ENCODE measurements at places on chromosomes 1 and 21. TPM values are rescaled to one million over a fixed set of nuclear protein-coding genes. Genes with fewer than 3 reads are reported as not detected.
A peak's percentile ranks its signal among the peaks of the same experiment; 100 is the strongest.

- DNase-seq: no peak
- H3K4me3 ChIP-seq: no peak overlapping the region
- H3K27me3 ChIP-seq: no peaks in the 10 kb centered on the region
- no peaks in the 10 kb centered on the region for H3K36me3 ChIP-seq
- H3K27ac ChIP-seq: no peak overlapping the region
- H3K4me1 ChIP-seq: peaks cover 9% of the 10 kb centered on the region
Measured at GRCh38 chr1:155499263-155499662, 63.3 kb downstream of the ASH1L start.

DNA sequence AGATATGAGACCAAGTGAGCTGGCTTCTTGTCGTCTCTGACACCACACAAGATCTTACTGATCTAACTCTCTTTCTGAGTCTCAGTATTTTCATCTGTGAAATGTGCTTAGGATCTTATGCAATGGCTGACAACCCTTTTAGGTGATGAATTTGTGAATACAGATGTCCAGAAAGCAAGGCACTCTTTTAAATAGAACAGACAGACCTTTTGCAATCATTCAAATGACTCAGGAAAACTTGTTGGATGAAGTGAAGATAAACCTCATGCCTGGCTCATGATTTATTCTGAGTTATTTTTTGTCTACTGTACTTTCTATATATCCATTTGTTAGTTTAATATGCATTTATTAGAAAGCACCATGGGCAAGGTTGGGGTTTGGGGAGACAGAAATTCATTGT is 411.3 kb downstream of the PTPRU start:
- H3K4me1 ChIP-seq: no peaks in the 10 kb centered on the region
- H3K36me3 ChIP-seq: no peaks in the 10 kb centered on the region
- H3K4me3 ChIP-seq: no peak overlapping the region
- no peak overlapping the region for H3K27ac ChIP-seq
- H3K27me3 ChIP-seq: peaks cover 3% of the 10 kb centered on the region

GRCh38 chr1:48572646-48573258 is 100.7 kb upstream of the SPATA6 start:
- no peak overlapping the region for H3K27ac ChIP-seq
- H3K36me3 ChIP-seq: no peaks in the 10 kb centered on the region
- DNase-seq: peak; percentile 72
- peaks cover 17% of the 10 kb centered on the region for H3K27me3 ChIP-seq

DNA sequence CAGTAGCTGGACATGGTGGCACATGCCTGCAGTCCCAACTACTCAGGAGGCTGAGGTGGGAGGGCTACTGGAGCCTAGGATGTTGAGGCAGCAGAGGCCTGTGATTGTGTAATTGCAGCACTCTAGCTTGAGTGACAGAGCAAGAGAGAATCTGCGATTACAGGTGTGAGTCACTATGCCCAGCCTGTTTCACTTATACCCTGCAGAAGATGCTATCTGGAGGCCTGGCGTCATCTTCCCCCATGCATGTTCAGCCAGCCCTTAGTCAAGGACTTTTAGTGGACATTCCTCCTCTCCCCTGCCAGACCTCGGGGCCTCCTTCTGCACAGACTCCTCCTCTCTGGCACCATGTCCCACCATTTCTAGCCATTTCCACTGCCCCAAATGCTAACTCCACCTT is 36.3 kb upstream of the RCC2 start:
- no peak overlapping the region for H3K4me3 ChIP-seq
- DNase-seq: no peak
- no peaks in the 10 kb centered on the region for H3K4me1 ChIP-seq
- no peaks in the 10 kb centered on the region for H3K27me3 ChIP-seq

- no peaks in the 10 kb centered on the region for H3K36me3 ChIP-seq
- H3K27me3 ChIP-seq: no peaks in the 10 kb centered on the region
- H3K4me3 ChIP-seq: peak overlapping the region; percentile 22
- H3K4me1 ChIP-seq: peaks cover 17% of the 10 kb centered on the region
- H3K27ac ChIP-seq: peak overlapping the region; percentile 40
Measured at GRCh38 chr1:85629532-85629920, 49.0 kb downstream of the CCN1 start.

DNA sequence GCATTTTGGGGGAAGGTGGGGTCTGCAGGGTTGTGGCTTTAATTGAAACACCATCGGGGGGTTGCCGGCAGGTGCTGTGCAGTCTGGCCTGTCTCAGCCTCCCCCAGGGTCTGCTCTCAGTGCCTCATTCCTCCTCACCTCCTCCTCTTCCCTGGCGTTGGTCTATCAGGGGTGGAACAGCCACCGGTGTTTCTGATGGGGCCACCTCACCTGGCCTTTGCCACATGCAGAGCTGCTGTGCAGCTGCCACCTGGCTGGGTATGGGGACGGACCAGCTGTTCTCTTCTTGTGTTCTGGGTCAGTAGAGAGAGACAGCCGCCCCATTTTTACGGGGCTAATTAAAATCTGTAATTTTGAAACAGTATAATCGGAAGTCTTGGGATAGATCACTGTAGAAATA is 53.9 kb downstream of the SPSB1 start:
- H3K36me3 ChIP-seq: no peaks in the 10 kb centered on the region
- H3K27ac ChIP-seq: no peak overlapping the region
- H3K4me1 ChIP-seq: peaks cover 9% of the 10 kb centered on the region
- H3K4me3 ChIP-seq: no peak overlapping the region
- no peak for DNase-seq
- peaks cover 36% of the 10 kb centered on the region for H3K27me3 ChIP-seq

GRCh38 chr21:42471206-42471605 is 24.8 kb downstream of the RSPH1 start:
- 0 out of 2 replicates have a peak, but pooled peaks cover 3% of the 10 kb centered on the region for H3K27me3 ChIP-seq
- H3K36me3 ChIP-seq: no peaks in the 10 kb centered on the region
- DNase-seq: no peak
- H3K27ac ChIP-seq: no peak overlapping the region

GRCh38 chr1:109667452-109668122 is at the start of gene GSTM2:
Gene GSTM2 (plus strand): TSS chr1:109668057. CDS start chr1:109668116, 59 bp downstream.
- DNase-seq: peak; percentile 90
- no peaks in the 10 kb centered on the region for H3K27me3 ChIP-seq
- H3K4me3 ChIP-seq: peak within 1 kb of the TSS; percentile 48
- H3K4me1 ChIP-seq: peaks cover 5% of the 10 kb centered on the region
- H3K36me3 ChIP-seq: no peaks in the 10 kb centered on the region

DNA sequence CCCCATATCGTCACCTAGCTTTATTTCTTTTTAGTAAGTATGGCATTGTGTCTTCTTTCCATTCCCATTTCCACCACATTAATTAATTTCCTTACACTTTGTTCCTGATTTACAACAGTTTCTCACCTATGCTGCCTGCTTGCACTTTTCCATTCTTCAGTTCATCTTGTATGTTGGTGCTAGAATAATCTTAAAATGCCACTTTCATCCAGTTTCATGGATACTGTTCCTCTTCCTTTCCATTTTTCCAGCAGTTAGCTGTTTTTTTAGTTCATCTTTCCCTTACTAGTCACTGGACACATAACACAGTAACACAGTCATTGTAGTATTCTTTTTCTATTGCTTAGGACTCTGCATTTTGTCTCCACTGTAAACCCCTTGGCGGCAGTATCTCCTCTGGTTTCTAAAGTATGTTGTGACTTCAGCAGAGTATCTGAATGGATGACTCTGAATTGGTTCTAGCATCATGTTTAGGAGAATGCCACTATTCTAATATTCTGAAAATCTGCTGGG is 2.1 kb downstream of the CDC7 start:
- peak overlapping the region; percentile 76 for H3K4me3 ChIP-seq
- no peak for DNase-seq
- no peak overlapping the region for H3K27ac ChIP-seq
- H3K4me1 ChIP-seq: peaks cover 5% of the 10 kb centered on the region
- no peaks in the 10 kb centered on the region for H3K27me3 ChIP-seq
- H3K36me3 ChIP-seq: peaks cover 1% of the 10 kb centered on the region

DNA sequence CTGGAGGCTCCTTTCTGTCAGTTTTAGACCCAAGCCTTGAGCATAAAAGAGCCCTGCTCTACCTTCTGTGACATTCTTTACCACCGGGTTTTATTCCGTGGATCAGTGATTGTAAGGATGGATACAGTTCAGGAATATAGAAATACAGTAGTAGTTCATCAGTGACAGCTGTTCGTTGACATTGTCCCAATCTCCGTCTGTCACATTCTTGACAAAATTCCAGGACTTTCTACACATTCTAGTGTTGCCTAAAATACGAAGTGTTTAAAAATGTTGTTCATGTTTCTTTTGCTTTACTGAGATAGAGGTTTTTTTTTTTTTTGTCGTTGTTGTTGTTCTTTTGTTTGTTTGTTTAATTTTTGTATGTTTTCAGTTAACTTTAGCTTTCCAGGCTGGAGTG is 29.9 kb downstream of the MAP10 start:
- H3K27me3 ChIP-seq: 0 out of 2 replicates have a peak, but pooled peaks cover 2% of the 10 kb centered on the region
- no peaks in the 10 kb centered on the region for H3K4me1 ChIP-seq
- no peak overlapping the region for H3K4me3 ChIP-seq
- no peak for DNase-seq
- no peak overlapping the region for H3K27ac ChIP-seq
- no peaks in the 10 kb centered on the region for H3K36me3 ChIP-seq

DNA sequence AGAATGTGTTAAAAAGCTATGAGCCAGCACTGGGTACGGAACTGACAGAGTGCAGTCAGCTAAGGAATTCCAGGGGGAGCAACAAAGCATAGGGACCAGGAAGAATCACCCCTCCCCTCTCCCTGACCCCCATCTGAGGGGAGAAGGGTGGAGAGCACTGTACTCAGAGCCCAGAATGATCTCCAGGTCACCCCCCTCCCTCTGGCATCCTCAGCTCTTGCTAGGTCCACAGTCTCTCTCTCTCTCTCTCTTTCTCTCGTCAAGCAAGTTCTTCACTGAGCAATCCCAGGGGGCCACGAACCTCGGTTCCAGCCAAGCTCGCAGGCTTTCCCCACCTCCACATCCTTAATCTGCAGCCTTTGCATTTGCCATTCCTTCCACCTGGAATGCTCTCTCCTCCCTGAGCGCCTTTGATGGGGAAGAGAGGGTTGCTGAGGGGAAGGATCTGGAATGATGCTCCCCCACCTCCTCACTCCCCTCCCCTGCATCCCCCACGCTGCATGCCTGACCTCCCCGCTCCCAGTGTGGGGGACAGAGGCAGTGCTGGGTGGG is 6.7 kb upstream of the WASF2 start:
- no peak overlapping the region for H3K27ac ChIP-seq
- DNase-seq: peak; percentile 57
- peak overlapping the region; percentile 34 for H3K4me3 ChIP-seq

The S100B gene
- total RNA-seq: 0.25 TPM
